ENCODE measurements at places on chromosomes 6 and 20. TPM values are rescaled to one million over a fixed set of nuclear protein-coding genes. Genes with fewer than 3 reads are reported as not detected.

The PDCD2 gene
- 90.1 TPM for total RNA-seq

DNA sequence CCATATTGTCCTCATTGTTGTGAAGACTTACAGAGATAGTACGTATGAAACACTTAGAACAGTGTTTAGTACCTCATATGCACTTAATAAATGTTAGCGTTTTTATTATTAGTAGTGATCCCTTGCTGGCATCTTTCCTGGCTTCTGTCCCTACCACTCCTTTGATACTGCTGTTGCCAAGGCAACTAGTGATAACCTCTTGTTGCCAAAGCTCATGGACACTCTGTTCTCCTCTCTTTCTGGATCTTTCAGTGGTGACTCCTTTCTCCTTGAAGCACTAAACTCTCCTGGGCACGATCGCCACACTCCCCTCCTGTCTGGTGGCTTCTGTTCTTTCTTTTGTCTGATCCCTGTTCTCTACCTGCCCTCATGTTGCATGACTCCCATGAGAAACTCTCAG is 83.5 kb downstream of the FOXO3 start:
- no peaks in the 10 kb centered on the region for H3K36me3 ChIP-seq
- H3K4me1 ChIP-seq: peaks cover 3% of the 10 kb centered on the region
- no peak overlapping the region for H3K27ac ChIP-seq
- H3K27me3 ChIP-seq: no peaks in the 10 kb centered on the region
- DNase-seq: no peak

The ALDH5A1 gene
- total RNA-seq: 35.1 TPM

The PRSS16 gene
- 76.2 TPM for total RNA-seq

DNA sequence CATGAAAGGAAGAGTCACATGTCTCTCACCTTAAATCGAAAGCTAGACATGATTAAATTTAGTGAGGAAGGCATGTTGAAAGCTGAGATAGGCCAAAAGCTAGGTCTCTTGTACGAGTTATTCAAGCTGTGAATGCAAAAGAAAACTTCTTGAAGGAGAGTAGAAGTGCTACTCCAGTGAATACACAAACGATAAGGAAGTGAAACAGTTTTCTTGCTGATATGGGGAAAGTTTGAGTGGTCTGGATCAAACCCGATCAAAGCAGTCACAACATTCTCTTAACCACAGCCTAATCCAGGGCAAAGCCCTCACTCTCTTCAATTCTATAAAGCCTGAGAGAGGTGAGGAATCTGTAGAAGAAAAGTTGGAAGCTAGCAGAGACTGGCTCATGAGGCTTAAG is 1.9 kb upstream of the TPD52L1 start:
- no peak overlapping the region for H3K4me3 ChIP-seq
- DNase-seq: no peak
- no peak overlapping the region for H3K27ac ChIP-seq
- H3K27me3 ChIP-seq: peaks cover 24% of the 10 kb centered on the region

DNA sequence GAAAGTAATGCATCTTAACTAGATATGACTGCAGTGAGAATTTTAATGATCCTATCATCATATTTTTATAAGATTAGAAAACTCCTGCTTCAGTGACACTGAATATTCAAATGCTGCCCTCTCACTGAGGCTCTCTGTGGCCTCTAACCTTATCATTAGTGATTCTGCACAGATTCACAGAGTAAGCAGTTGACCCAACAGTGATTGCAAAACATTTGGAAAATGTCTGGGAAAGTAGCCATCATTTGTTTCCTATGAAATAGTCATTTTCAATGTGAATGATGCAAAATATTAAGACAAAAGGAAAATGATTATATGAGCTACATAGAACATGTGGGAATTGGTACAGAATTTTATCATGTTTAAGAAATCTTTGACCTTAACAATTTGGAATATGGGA is 210.3 kb downstream of the TBX18 start:
- no peaks in the 10 kb centered on the region for H3K27me3 ChIP-seq
- no peaks in the 10 kb centered on the region for H3K36me3 ChIP-seq
- no peak for DNase-seq
- no peak overlapping the region for H3K27ac ChIP-seq
- H3K4me3 ChIP-seq: no peak overlapping the region
- H3K4me1 ChIP-seq: no peaks in the 10 kb centered on the region

GRCh38 chr6:28336284-28337120 is 554 bp upstream of the ZSCAN31 start:
- DNase-seq: no peak
- peaks cover 9% of the 10 kb centered on the region for H3K4me1 ChIP-seq
- H3K36me3 ChIP-seq: no peaks in the 10 kb centered on the region
- H3K4me3 ChIP-seq: peak overlapping the region; percentile 68
- no peaks in the 10 kb centered on the region for H3K27me3 ChIP-seq

- no peaks in the 10 kb centered on the region for H3K36me3 ChIP-seq
- no peaks in the 10 kb centered on the region for H3K4me1 ChIP-seq
- H3K27me3 ChIP-seq: no peaks in the 10 kb centered on the region
- no peak overlapping the region for H3K27ac ChIP-seq
- H3K4me3 ChIP-seq: no peak overlapping the region
Observed at GRCh38 chr6:157613011-157613522, 210.0 kb upstream of the SNX9 start.

GRCh38 chr6:148525453-148525852 is 182.8 kb downstream of the SASH1 start:
- DNase-seq: no peak
- no peaks in the 10 kb centered on the region for H3K4me1 ChIP-seq
- H3K36me3 ChIP-seq: no peaks in the 10 kb centered on the region

GRCh38 chr6:107867302-107867615 is 43.1 kb upstream of the SCML4 start:
- H3K27ac ChIP-seq: no peak overlapping the region
- no peak for DNase-seq
- no peak overlapping the region for H3K4me3 ChIP-seq
- H3K4me1 ChIP-seq: no peaks in the 10 kb centered on the region
- no peaks in the 10 kb centered on the region for H3K27me3 ChIP-seq
- H3K36me3 ChIP-seq: peaks cover 22% of the 10 kb centered on the region

DNA sequence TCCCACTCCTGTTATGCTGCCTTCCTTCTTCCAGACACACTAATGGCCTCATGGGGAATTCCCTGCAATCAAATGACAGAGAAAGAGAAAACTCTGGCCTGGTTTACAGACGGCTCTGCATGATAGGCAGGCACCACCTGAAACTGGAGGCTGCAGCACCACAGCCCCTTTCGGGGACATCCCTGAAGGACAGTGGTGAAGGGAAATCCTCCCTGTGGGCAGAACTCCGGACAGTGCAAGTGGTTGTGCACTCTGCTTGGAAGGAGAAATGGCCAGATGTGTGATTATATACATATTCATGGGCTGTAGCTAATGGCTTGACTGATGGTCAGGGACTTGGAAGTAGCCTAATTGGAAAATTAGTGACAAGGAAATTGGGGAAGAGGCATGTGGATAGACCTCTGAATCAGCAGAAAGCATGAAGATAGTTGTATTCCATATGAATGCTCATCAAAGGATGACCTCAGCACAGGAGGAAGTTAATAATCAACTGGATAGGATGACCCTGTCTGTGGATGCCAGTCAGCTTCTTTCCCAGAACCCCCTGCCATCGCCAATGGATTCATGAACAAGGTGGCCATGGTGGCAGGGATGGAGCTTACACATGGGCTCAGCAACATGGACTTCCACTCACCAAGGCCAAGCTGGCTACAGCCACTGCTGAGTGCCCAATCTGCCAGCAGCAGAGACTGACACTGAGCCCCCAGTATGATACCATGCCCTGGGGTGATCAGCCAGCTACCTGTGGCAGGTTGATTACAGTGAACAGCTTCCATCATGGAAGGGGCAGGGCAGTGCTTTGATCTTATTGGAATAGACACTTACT is 44.5 kb upstream of the VSX1 start:
- peaks cover 2% of the 10 kb centered on the region for H3K27me3 ChIP-seq
- DNase-seq: no peak
- H3K27ac ChIP-seq: no peak overlapping the region
- no peaks in the 10 kb centered on the region for H3K4me1 ChIP-seq
- H3K4me3 ChIP-seq: no peak overlapping the region
- no peaks in the 10 kb centered on the region for H3K36me3 ChIP-seq

- no peak overlapping the region for H3K27ac ChIP-seq
- H3K27me3 ChIP-seq: no peaks in the 10 kb centered on the region
- no peaks in the 10 kb centered on the region for H3K36me3 ChIP-seq
- no peak for DNase-seq
- H3K4me3 ChIP-seq: no peak overlapping the region
Observed at GRCh38 chr6:99789767-99790166, 183.1 kb downstream of the PRDM13 start.
